ENCODE measurements at places on chromosomes 3 and 15. TPM values are rescaled to one million over a fixed set of nuclear protein-coding genes. Genes with fewer than 3 reads are reported as not detected.
A peak's percentile ranks its signal among the peaks of the same experiment; 100 is the strongest.

- DNase-seq: peak; percentile 16
Observed at GRCh38 chr3:2870724-2871333, 239.3 kb downstream of the IL5RA start.

DNA sequence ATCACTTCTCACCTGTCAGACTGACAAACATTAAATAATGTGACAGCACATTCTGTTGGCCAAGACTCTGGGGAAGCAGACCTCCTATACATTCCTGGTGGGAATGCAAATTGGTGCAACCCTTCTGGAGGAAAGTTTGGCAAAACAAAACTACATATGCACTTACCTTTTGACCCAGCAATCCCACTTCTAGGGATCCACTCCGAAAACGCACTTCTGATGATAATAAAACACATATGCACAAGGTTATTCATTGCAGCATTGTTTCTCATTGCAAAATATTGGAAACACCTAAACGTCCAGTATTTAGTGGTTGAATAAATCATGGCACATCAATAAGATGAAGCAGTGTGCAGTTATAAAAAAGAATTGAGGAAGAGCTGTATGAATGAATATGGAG, 145.5 kb upstream of the ABHD17C start:
- no peak for DNase-seq

GRCh38 chr15:64681424-64682024, 93.9 kb downstream of the RBPMS2 start:
- DNase-seq: peak; percentile 47

DNA sequence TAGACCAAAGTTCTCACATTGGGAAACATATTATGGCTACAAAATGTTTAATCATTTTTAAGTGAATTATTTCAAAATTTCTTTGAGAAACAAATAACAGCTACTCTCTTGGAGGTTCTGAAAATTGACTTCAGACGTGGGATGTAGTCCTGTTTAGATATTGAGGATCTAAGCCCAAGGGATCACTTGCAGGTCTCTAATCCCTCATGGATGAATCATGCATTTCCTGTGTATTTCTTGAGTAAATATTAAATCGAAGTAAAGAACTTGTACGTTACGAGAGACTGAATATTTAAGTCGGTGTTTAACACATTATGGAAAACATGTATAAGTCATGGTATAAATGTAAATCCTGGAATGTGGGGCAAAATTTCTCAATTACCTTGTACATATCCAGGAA, 119.8 kb downstream of the EPHA3 start:
- no peak for DNase-seq

- no peak for DNase-seq
Observed at GRCh38 chr15:56792211-56792610, 58.9 kb upstream of the ZNF280D start.

GRCh38 chr3:170274641-170275040, 52.4 kb downstream of the PRKCI start:
- DNase-seq: no peak

DNA sequence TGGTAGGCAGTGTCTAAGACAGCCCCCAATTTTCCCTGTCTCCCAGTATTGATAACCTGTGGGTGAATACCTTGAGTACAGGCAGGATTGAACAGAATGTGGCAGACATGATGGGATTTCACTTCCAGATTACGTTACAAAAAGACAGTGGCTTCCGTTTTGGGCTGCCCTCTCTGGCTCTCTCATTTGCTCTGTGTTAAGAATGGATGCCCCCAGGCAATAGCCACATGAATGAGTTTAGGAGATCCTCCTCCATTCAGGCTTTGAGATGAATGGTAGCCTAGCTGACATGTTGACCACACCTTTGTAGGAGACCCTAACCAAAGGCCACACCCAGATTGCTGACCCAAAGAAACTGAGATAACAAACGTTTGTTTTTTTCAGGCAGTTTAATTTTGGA, 34.3 kb downstream of the UBXN7 start:
- DNase-seq: no peak

- no peak for DNase-seq
Observed at GRCh38 chr3:71647751-71648150, 64.2 kb upstream of the FOXP1 start.

The HPS3 gene
- total RNA-seq: 26.8 TPM

The EIF4G1 gene
- total RNA-seq: 330 TPM

The AQP9 gene
- total RNA-seq: 0.35 TPM
